Activated CD4-positive, alpha-beta T cell treated with anti-CD3 and anti-CD28 coated beads, Interleukin-2, amount 50 U/mL, for 1 hour (primary cell): ENCODE measurements at places on chromosomes 7 and 10.

DNA sequence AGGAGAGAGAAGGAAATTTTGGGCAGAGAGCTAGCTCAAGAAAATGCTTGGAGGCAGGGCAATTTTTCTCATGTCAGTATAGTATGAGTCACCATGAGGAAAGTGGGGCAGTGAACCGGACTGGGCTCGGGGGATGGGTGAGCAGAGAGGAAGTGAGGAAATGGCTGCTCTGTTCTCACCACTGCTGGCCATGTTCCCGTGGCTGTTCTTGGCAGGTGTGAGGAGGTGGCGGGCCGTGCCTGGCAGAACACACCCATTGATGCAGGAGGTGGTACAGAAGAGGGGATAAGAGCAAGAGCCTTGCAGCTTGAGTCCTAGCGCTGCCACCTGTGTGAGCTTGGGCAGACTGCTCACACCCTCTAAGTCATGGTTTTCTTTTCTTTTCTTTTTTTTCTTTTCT is 304.4 kb upstream of the LYZL1 start:
- no peak for DNase-seq

- no peak for DNase-seq
Measured at GRCh38 chr7:74407958-74408357, 45.7 kb upstream of the GTF2IRD1 start.

- no peak for DNase-seq
Measured at GRCh38 chr7:14368285-14368684, 378.8 kb upstream of the ETV1 start.

DNA sequence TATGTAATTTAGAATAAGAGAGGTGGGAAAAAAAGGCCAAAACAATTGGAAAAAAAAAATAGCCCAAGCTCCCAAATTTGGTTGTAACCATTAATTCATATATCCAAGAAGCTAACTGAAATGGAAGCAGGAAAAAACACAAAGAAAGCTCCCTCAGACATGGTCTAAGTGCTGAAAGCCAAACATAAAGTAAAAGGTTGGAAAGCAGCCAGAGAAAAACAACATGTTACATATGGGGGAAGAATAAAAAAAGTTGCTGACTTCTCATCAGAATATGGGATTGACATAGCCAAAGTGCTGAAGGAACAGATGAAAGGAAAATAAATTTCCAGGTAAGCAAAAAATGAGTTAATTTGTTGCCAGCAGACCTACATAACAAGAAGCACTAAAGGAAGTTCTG is 40.3 kb downstream of the PDZD8 start:
- no peak for DNase-seq

DNA sequence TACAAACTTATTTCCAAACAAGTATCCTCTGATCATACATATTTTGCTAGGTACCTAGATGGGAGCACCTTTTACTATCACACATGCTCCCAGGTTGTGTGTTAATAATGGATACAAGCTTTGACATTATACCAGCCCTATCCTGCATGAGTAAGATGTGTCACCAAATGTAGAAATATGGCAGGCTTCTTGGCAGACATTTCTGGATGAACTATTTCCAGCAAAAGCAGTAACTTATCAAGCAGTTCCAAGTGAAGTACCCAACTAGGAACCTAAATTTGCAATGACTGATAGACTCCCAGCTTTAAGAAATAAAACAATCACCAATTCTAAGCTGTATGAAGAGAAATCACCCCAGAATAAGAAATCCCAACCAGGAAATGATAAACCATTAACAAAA is 103.7 kb upstream of the TMEM72 start:
- DNase-seq = no peak

GRCh38 chr7:4042402-4043045 is 639.6 kb upstream of the FOXK1 start:
- DNase-seq = no peak
